ENCODE measurements at places on chromosomes 11 and 22.

- DNase-seq = no peak
Observed at GRCh38 chr11:116468699-116469098, 304.1 kb downstream of the BUD13 start.

DNA sequence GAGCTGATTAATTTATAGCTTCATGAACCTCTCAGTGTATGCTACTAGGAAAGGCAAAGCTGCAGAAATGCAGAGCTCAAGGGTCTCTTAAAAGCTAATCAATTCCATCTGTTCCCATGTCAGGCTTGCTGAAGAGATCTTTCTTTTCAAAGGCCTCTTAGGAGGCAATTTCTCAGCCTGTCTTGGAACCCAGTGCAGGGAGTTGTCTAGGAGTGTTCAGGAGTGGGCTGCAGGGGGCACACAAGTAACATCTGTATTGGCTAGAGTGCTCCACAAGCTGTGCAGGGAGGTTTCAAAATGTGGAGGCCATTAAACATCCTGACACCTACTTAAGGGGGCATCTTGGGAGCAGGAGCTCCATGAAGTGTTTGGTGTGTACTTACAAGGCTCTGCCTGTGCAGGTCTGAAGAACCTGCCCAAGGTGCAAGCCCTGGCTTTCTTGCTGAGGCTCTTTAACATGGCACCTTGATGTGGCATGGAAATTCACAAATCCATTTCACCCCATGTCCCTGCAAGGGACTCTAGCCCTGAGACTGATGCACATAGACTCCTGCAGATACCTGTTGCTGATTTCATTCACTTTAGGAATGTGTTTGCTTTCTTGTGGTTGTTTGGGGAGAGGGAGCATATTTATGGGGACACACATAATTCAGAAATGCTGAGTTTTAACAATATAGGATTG, 134.7 kb downstream of the ME3 start:
- DNase-seq = peak; percentile 69

- DNase-seq = no peak
Observed at GRCh38 chr22:35334004-35334403, 34.3 kb downstream of the TOM1 start.

GRCh38 chr22:46390652-46391301, 55.3 kb downstream of the TRMU start:
- DNase-seq = peak; percentile 53

DNA sequence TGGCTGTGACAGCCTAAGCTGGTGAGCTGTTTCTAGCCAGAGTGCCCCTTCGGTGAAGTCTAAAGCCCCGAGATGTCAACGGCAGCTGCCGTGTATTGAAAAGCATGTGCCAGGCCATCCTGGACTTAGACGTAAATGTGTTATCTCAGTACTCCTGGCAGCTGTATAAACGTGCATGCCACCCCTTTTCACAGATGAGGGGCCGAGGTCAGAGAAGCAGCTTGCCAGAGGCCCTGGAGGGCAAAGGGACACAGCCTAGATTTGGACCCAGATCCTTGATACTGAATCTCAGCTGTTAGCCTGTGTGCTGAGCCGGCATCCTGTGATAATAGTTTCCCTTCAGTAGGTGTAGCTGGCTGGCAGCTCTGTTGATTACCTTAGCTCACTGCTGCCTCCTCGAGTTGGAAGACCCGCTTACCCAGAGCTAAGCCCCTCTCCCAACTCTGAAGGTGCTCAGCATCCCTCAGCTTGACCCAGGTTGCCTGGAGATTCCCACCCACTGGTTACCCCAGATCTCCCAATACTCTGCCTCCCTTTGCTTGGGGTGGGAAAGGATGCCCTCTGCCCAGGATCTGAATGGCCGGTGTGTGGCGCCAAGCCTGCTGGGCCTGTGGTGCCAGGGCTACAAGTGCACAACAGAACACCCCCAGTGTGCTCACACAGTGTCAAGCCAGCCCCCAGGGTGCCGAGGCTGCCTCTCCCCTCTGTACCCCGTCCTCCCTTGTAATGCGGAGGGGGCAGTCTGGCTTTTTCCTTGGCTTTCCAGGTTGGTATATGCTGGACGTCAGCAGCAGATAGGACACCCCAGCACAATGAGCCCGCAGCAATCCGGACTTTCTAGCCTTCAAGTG, 59.8 kb upstream of the WNT7B start:
- no peak for DNase-seq

DNA sequence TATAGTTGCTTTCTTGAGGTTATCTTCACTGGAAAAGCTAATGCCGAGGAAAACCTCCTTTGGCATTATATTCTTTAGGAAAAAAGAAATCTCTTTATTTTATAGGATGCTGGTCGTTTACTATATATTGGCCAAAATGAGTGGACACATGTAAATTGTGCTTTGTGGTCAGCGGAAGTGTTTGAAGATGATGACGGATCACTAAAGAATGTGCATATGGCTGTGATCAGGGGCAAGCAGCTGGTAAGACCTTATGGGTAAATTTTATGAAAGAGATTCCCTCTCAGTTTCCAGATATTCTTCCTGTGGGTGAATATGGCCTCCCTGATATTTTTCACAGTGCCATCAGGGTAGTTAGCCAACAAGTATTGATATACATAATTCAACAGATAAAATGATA, 29.4 kb upstream of the TTC36 start:
- DNase-seq = no peak

GRCh38 chr11:24373516-24373915, 123.3 kb upstream of the LUZP2 start:
- DNase-seq = no peak

DNA sequence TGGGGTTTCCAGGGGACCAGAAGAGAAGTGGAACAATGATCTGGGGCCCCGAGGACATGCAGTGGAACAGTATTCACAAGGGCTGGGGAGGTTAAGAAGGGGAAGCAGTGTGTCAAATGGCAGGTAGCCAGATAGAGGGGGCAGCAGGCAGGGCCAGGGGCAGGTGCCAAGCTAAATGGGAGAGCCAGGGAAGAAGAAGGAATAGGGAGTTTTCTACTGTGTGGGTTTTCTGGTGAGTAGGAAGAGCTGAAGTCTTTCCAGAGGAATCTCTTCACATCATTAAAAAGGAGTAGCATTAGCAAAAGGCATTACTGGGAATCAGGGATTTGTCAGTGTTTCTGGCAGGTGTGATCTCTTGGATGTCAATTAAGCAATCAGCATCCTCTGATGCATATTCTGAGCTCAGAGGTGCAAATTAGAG, 55.8 kb downstream of the IRAG1 start:
- no peak for DNase-seq

DNA sequence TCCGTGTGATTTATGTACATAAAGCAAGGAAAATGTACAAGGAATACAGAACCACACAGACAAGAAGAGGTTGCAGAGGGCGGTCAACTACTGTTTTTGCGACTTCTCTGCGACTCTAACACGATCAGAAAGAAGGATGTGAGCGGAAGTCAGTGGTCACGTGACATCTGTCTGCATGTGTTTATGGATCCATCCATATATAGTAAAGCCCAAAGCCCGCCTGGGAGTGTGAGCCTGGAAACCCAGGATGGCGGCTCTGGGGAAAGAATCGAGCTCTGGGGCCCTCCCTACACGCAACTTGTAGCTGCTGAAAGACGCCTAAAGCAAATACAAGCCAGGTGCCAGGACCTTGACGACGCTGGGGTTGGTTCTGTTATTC, 8.8 kb downstream of the OSBPL5 start:
- DNase-seq = peak; percentile 78

GRCh38 chr22:37739611-37740049, 42.8 kb downstream of the TRIOBP start:
- no peak for DNase-seq

GRCh38 chr11:61718046-61718531, 34.3 kb upstream of the MYRF start:
- DNase-seq = no peak

GRCh38 chr11:126834573-126834972, 166.0 kb downstream of the KIRREL3 start:
- DNase-seq = no peak

DNA sequence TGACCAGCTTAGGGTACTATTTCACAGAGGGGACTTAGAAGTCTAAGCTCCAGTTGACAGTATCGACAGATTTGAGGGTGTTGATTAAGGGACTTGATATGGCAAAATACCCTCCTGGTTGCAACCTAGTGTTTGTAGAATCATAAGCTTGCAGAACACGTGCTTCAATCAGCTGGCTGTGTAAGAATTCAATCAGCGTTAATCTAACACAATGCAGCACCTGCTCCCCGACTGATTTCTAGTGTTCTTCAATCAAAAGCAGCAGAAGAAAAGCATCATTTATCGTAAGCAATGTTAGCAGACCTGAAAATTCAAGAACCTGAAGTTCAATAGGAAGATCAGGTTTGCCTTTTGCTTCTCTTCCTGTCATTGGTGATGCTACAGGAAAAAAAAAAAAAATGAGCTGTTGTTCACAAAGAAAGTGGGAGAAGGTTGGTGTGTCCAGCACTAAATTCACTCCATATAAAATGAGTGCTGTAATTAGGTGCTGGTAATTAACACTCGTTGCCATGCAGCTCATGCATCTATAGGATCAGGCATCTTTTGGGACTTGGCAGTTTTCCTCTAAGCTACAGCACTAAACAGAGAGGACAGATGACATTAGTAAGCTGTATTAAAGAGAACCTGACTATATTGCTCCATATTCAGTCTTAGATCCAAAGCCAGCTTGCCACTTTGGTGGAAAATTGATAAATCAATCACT, 840.3 kb downstream of the OPCML start:
- no peak for DNase-seq

DNA sequence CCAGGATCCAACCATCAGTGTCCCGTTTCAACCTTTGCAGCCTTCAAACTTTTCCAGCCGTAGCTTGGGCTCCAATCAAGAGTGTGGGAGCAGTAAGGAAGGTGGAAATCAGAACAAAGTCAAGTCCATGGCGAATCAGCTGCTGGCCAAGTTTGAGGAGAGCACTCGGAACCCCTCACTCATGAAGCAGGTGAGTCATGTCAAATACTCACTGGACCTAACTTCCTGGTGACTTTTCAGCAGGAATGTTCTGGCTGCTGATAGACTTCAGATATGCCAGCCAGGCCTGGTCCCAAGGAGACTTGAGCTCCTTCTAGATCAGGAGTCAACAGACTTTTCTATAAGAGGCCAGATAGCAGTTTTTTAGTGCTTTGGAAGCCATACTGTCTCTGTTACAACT, 129.0 kb downstream of the MICAL2 start:
- no peak for DNase-seq

DNA sequence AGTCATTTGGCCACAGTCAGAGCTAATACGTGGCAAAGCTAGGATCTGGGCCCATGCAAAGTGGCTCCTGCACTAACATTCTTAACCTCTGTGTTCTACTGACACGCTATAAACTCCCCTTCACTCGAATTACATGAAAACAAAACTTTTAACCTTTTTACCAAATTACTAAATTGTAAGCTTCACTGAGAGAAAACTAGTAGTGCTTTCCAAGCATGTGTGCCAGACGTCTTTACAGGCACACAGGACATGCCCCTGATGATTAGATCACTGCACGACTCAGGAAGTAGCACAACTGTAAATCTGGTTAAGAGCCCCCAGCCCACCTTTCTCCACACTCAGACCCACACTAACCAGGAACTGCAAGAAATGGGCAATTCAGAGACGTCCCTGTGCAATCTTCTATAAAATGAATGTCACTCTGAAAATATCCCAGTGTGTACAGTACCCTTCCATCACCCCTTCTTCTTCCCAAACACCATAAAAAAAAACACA, 16.1 kb downstream of the PHF21A start:
- no peak for DNase-seq

DNA sequence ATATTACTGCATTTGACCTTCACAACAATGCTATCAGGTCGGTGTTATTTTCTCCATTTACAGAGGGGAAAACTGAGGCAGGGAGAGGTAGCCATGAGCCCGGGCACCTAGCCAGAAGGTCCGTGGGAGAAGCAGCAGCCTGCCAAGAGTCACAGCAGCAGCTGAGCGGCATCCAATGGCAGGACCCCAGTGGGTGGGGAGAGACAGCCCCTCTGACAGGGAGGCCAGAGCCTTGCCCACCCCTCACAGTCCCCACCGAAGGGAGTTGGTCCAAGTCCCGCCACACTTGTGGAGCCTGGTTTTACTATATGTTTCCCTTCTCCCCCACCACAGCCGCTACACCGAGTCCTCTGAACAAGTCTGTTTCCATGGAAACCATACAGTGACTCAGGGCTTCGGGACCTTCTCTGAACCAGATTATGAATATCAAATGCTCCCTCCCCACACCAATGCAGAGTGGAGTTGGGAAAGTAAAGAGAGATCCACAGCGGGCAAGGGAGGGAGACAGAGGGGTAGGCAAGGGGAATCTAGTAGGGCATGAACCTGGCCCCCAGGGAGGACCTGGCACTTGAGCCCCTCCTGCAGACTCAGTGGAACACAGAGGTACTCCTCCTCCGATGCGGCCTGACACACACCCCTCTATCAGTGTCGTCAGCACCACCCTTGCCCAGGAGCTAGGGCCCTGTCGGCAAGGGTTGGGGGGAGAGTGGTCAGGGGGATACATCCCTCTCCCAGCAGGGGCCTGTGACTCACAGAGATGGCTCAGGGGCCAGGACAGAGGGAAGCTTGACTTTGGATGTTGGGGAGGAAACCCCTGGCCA, 2.5 kb downstream of the CHST1 start:
- DNase-seq = peak; percentile 25

DNA sequence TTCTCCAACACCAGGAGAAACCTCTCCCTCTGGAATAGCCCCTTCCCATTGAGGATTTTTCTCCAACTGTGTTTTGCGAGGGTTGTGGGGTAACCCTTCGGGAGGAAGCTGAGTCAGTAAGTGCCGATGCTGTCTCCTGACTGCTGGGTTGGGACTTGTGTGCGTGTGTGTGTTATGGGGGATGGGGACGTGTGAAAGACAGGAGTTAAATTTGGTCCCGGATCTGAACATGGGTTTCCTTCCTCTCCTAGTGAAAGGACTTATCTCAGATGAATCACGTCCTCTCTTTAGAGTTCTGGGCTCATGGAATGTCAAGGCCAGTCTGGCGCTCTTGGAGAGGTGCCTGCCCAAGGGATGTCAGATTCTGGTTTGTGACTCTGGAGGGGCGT, 33.3 kb downstream of the KIAA1671 start:
- peak; percentile 47 for DNase-seq

DNA sequence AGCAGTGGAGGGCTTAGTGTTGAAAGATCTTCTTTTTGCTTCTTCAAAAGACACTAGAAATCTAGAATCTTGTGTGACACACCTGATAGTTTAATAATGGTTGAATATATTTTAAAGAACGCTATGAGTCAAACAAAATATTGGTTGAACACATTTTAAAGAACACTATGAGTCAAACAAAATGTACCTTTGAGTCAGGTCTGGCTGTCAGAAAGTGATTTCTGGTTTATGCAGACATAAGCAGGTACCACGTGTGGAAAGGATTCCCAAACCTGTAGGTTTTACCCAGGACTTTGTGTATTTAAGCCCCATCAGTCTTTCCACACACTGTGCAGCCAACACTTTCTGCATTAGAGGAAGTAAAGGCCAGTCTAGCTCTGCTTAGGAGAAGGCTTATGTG, 366.7 kb upstream of the TENM4 start:
- DNase-seq = no peak

- no peak for DNase-seq
Observed at GRCh38 chr11:63014408-63015055, 1.1 kb downstream of the SLC22A8 start.

DNA sequence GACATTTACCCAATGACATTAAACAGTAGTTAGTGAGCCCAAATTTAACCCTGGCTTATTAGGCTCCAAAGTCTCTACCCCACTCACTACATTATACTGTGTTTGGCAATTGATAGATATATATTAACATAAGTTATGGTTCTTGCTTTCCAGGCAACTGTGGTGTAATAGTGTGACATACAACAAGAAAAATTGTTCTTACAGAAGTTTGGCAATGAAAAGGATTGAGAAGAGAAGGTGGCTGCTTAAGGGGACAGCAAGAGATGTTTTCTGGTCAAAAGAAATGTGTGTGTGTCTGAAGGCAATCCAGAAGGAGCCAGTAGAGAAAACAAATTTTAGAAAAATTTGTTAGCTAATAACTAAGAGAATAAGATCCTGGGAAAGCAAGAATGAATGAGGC, 132.4 kb downstream of the SWAP70 start:
- DNase-seq = no peak
